ENCODE measurements at places on chromosomes 7 and 10.
A peak's percentile ranks its signal among the peaks of the same experiment; 100 is the strongest.

DNA sequence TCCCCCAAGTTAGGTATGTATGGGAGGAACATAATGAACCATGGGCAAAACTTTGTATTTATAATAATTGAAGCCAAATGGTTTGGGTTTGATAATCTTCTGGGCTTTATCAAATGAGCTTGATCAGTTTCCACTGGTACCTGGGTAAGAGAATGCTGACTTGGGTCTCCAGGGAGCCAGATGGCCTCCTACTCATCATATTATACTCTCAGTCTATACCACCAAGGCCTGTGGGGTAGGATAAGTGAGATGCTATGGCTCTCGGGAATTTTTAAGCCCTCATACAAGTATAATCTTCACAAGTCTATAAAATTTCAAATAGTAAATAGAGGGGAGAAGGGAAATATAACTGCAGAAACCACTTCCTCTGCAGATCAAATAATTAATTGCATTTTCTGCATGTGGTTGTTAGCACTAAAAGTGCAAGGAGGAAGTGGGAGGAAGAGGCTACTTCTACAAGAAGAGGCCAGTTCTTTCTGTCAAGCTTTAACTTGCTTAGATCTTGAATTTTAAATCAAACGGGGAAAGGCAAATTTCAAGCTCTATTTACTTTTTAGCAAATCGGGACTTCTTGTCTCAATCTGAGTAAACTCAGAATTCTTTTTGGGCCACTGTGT, 349.0 kb downstream of the SORCS1 start:
- no peak for DNase-seq

GRCh38 chr7:101238226-101239182, 902 bp upstream of the CLDN15 start:
- DNase-seq = peak; percentile 12

GRCh38 chr10:63142136-63142535, 9.0 kb downstream of the NRBF2 start:
- DNase-seq = no peak

GRCh38 chr7:45057878-45058277, 30.9 kb downstream of the NACAD start:
- peak; percentile 24 for DNase-seq

GRCh38 chr10:132712743-132713142, 73.2 kb downstream of the NKX6-2 start:
- DNase-seq = no peak

GRCh38 chr10:110765513-110766319, 106.0 kb upstream of the PDCD4 start:
- no peak for DNase-seq

GRCh38 chr7:2459674-2460073, 16.5 kb downstream of the GRIFIN start:
- no peak for DNase-seq

- no peak for DNase-seq
These were observed 58.9 kb upstream of the C10orf90 start for GRCh38 chr10:126729314-126729870.

- DNase-seq = peak; percentile 84
These were observed 3.4 kb downstream of the TACR2 start for GRCh38 chr10:69413221-69413865.

DNA sequence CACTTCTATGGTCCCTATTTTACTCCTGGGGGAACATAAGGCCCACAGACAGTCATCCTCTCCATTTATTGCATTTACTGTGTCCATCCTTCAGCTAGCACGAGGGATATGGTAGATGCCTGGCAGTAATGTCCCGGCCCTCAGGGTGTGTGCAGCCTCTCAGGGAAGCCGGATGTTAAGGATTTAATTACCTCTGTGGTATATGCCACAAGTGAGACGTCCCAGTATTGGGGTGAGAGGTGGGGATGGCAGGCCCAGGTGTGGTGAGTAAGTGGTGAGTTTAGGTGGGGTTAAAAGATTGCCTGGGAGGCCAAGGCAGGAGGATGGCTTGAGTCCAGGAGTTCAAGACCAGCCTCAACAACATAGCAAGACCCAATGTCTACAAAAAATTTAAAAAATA, 144.9 kb downstream of the SH3PXD2A start:
- no peak for DNase-seq
